Activated naive CD4-positive, alpha-beta T cell (primary cell): ENCODE measurements at places on chromosomes 13 and 19.

- no peak for DNase-seq
Observed at GRCh38 chr13:98874029-98874397, 103.9 kb downstream of the DOCK9 start.

- DNase-seq, result no peak
Observed at GRCh38 chr13:113166266-113166665, 7.8 kb downstream of the PROZ start.

DNA sequence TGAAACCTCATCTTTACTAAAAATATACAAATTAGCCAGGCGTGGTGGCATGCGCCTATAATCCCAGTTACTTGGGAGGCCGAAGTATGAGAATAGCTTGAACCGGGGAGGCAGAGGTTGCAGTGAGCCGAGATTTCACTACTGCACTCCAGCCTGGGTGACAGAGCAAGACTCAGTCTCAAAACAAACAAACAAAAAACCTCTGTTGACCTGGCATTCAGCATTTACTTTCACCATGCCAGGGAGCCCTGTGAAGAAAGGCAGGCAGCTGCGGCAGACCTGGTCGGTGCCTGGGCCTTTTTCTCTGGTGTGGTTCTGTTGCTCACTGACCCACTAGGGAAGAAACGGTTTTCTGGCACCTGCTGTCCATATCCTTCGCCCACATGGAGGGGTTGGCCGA lies 49.8 kb downstream of the DNM2 start:
- DNase-seq, result no peak

GRCh38 chr13:26896986-26897668 lies 136.5 kb upstream of the GPR12 start:
- no peak for DNase-seq

- DNase-seq, result no peak
Observed at GRCh38 chr19:12932392-12933286, 872 bp downstream of the FARSA start.

DNA sequence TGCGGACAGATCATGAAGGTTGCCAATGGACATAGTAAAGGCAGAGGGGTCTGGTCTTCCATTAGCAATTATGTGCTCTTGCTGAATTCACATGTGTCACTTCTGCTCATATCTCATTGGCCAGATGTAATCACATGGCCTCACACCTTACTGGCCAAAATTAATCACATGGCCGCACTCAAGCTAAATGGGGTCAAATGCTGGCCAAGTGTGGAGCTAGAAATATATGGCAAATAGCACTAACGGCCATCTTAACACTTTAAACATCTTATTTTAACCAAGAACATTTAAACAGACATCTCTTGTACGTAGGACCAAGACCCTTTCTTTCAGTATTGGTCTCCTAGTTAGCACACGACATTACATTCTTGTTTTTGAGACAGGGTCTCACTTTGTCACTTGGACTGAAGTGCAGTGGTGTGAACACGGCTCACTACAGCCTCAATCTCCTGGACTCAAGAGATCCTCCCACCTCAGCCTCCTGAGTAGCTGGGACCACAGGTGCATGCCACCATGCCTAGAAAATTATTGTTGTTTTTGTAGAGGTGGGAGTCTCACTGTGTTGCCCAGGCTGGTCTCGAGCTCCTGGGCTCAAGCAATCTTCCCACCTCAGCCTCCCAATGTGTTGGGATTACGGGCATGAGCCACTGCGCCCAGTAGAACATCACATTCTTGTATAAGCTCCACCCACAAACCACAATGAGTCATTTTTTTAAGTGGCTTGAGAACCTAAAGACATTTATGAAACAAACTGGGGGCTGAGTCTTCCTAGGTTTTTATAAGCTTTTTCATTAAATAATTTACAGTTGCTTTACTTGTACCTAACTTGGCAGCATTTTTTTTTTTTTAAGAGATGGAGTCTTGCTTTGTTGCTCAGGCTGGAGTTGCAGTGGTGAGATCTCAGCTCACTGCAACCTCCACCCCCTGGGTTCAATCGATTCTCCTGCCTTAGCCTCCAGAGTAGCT lies 2.9 kb upstream of the PTOV1 start:
- DNase-seq, result no peak

- DNase-seq, result peak; percentile 76
Observed at GRCh38 chr19:38851622-38852230, 1.9 kb upstream of the HNRNPL start.

GRCh38 chr13:113809934-113810333 lies 50.9 kb downstream of the TMEM255B start:
- no peak for DNase-seq

DNA sequence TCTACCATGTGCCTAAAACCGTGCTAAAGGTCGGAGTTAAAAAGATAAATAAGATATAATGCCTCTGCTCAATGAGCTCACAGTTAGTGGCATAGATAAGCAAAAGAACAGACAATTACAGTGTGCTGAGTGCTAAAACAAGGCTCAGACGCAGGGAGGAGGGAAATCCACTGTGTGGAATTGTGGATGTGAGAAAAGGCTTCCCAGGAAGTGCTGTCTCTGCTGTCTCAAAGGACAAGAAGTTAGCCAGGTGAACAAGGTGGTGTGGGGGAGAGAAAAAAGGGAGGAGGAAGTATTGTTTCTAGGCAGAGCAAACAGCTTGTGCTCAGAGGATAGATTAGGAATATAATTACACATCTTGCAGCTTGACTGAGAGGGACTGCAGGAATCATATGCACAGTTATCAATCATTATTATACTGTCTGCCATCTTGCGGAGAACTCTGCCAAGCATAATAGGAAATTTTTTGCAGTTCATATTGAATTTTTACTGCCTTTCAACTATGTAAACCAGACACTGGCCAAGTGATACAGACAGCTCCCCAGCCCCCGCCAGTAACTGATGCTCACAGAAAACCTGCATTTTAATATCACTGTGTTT lies 9.3 kb downstream of the C13orf42 start:
- no peak for DNase-seq

- DNase-seq, result no peak
Observed at GRCh38 chr13:108212886-108213285, 2.5 kb downstream of the LIG4 start.

- no peak for DNase-seq
Observed at GRCh38 chr13:101258509-101258908, 157.8 kb downstream of the NALCN start.

DNA sequence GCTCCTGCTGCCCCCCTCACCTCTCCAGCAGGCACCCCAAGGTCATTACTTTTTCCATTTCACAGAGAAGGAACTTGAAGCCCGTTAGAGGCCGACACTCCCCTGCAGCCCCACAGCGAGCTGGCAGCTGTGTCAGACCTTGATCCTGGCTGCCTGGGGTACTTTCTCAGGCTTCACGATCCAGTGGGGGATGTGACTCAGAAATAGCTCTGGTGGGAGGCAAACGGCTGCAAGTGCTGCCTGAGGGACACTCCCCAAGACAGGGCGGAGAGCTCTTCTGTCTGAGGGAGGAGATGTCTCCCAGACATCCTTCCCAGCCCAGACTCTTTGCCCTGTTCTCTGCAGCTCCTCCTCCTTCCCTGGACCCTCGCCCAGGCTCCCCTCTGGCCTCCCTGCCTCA lies 4.8 kb downstream of the TSKS start:
- no peak for DNase-seq

- DNase-seq, result no peak
Observed at GRCh38 chr13:85492283-85492682, 306.9 kb downstream of the SLITRK6 start.

DNA sequence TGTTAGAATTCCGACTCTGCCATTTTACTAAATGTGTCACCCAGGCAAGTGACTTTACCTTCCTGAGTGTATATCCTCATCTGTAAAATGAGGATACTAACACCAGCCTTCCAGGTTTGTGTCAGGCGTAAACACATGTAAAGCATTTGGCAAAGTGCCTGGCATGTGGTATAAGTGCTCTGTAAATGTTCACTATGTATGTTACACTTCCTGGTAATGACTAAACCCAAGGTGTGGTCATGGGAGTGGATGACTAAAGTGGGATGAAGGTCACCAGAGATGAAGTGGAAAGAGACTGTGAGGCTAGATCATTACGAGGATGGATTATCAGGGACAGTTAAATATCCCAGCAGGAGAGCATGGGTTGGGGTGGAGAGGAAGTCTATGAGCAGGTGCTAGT lies 25.6 kb downstream of the DEDD2 start:
- DNase-seq, result no peak

GRCh38 chr19:33399081-33399744 lies 25.7 kb downstream of the CEBPG start:
- DNase-seq, result no peak

- DNase-seq, result no peak
Observed at GRCh38 chr19:9885077-9885552, 50.0 kb downstream of the PIN1 start.

DNA sequence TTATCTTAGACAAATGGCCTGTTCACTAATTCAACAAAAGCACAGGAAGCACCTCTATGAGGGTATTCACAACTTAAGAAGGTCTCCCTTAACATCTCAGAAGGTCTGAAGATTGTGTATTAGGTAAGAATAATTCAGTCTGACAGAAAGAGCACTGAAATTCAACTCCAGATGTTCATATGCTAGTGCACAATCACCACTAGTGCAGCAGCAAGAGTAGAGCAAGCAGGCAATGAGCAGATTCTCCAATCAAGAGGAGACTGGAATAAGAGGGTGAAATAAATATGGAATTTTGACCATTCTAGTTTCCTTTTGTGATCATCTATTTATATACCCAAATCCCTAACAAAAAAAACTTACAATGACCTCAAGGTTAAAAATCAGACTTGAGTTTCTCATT lies 52.0 kb downstream of the MPHOSPH8 start:
- no peak for DNase-seq

GRCh38 chr13:47426126-47426849 lies 529.4 kb upstream of the HTR2A start:
- DNase-seq, result no peak

DNA sequence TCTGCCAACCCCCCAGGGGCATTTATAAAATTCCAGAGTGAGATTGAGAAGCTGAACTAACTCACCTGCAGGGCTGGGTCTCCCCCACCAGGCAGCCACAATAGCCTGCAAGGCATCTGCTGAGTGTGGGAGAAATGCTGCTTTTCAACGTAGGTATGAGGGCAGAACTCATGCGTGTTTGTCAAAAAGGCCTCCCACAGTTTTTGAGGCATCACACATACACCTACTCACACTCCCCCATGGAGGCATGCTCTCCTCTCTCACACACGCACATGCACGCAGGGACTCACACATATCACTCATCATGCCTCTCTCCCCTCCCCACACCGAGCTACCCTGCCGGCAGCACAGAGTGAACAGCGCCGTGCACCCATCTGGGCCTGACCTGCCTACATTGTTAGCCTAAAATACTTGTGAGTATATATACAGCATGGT lies 390.5 kb downstream of the FGF9 start:
- DNase-seq, result peak; percentile 43

DNA sequence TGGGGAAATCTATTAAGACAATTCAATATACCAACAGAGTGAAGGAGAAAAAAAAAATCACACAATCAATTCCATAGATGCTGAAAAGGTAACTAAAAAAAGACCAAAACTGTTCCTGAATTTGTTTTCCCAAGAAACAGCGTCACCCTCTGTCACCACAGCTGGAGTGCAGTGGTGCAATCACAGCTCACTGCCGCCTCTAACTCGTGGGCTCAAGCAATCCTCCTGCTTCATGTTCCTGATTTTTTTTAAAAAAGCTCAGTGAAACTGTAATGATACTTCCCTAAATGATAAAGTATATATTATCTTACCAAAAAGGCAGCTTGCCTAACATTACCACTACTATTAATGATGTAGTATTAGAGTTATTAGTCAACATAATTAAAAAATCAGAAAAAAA lies 19.6 kb upstream of the ZFP14 start:
- no peak for DNase-seq

GRCh38 chr13:92716749-92717148 lies 509.9 kb upstream of the GPC6 start:
- DNase-seq, result no peak

- no peak for DNase-seq
Observed at GRCh38 chr13:86569974-86570373, 770.8 kb upstream of the SLITRK6 start.

DNA sequence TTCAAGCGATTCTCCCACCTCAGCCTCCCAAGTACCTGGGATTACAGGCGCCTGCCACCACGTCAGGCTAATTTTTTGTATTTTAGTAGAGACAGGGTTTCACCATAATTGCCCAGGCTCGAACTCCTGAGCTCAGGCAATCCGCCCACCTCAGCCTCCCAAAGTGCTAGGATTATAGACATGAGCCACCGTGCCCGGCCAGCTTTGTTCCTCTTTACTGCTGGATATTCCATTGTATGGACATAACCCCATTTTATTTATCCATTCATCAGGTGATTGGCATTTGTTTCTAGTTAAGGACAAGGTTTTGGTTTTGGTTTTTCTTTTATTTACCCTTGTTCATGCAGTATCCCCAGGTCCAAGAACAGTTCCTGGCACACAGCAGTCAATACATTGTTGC lies 4.1 kb upstream of the RPS9 start:
- no peak for DNase-seq

- DNase-seq, result no peak
Observed at GRCh38 chr13:30391956-30392680, 30.2 kb upstream of the UBE2L5 start.

DNA sequence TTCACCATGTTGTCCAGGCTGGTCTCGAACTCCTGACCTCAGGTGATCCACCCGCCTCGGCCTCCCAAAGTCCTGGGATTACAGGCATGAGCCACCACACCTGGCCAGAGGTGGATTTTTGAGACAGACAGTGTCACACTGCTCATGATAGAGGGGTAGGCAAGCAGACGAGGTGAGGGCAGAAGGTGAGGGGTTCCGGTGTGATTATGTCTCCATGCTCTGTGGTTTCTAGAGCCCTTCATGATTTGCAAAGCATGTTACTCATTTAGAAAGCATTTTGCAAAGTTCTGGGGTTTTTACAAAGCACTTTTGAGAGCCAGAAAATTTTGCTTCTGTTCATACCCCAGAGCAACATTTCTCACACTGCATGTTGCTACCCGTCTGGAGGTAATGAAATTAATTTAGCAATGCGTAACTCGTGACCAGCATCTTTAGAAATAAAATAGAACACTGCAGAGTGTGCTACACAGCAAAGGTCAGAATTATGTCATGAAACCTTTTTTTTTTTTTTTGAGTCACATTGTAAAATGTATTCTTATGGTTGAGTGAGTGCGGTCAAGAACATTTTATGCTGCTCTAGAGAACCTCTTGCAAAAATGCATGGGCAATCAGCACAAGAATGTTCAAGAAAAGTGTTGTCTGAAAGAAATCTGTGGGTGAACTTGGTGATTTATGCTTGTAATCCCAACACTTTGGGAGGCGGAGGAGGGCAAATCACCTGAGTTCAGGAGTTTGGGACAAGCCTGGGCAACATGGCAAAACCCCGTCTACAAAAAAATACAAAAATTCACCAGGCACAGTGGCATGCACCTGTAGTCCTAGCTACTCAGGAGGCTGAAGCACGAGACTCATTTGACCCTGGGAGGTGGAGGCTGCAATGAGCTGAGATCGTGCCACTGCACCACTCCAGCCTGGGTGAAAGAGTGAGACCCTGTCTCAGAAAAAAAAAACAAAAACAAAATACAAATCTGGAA lies 58.0 kb downstream of the MAP4K1 start:
- DNase-seq, result no peak

- DNase-seq, result no peak
Observed at GRCh38 chr19:4472174-4472974, at the start of gene HDGFL2. HDGFL2 (plus strand) TSS chr19:4472297; CDS start chr19:4472351, 54 bp downstream.

- DNase-seq, result no peak
Observed at GRCh38 chr19:34309368-34310138, 55.2 kb downstream of the GARRE1 start.
